ENCODE measurements at places on chromosomes 2 and 18.

DNA sequence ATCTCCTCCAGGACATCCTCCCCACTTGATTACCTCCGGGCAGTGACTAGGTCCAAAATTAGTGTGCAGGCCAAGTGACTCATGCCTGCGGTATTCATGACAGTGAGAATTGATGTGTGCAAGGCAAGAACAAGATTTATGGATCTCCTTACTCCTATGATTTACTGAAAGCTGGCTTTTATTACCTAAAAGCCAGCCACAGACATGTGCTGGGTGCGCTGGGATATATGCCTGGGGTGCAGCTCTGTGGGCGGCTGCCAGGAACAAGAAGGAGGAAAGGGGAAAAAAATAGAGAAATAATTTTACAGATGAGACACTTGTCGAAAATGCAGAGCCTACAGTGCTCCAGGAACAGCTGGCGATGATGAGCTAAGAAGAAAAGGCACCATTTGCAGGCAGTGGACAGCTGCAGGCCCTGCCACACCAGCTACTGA is 359.3 kb downstream of the CMPK2 start:
- DNase-seq, result no peak

GRCh38 chr2:130728007-130728454 is 839 bp upstream of the GPR148 start:
- DNase-seq, result no peak

- no peak for DNase-seq
Observed at GRCh38 chr2:216606551-216607276, 26.5 kb upstream of the IGFBP2 start.

- DNase-seq, result no peak
Observed at GRCh38 chr2:45867800-45868199, 216.3 kb downstream of the PRKCE start.

- no peak for DNase-seq
Observed at GRCh38 chr2:64326578-64327050, 127.3 kb upstream of the LGALSL start.
